ENCODE measurements at places on chromosomes 3 and 15.

- no peak for DNase-seq
Measured at GRCh38 chr3:160856450-160856849, 100.4 kb downstream of the PPM1L start.

DNA sequence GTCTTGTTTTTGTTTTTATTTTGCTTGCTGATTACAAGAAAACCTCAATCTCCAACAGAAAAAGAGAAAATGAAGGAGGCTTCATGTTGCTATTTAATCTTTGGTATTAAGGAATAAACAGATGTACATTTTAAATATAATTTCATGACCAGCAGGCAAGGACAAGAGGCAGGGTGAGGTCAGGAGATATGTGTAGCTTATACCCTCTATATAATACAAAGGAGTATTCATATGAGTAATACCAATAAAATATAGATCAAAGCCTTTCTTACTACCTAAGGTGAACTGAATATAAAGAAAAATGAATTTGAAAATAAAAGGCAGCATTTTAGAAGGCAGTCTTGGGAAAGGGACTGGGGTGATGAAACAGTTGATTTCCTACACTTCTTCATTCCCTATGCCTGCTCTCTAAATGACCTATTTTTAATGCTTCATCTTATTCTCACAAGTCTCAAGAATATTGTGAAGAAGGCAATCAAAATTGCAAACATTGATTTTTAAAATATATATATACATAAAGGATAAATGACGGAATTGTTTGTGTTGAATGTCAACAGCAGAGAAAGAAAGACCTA lies 8.6 kb upstream of the CBLB start:
- DNase-seq: no peak

- no peak for DNase-seq
Measured at GRCh38 chr15:45863881-45864580, 229.2 kb downstream of the SQOR start.

GRCh38 chr3:65830948-65831732 lies 207.6 kb downstream of the MAGI1 start:
- no peak for DNase-seq

DNA sequence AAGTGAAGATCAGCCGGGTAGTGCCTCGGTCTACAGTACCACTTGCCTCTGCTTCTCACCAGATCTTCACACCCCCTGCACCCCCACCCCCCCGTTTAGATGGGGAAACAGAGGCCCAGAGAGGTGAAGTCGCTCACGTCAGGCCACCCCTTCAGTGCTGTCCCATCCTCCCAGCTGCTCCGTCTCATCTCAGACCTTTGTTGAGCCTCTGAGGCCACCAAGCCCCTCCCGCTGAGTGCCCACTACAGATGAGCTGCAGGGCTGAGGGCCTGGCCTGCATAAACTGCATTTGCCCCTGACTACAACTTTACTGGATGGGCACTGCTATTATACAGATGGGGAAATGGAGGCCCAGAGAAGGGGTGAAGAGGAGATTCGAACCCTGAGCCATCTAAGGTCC lies 35.8 kb downstream of the ADAMTS7 start:
- DNase-seq: no peak

GRCh38 chr15:27730868-27731267 lies 368.2 kb downstream of the OCA2 start:
- no peak for DNase-seq

DNA sequence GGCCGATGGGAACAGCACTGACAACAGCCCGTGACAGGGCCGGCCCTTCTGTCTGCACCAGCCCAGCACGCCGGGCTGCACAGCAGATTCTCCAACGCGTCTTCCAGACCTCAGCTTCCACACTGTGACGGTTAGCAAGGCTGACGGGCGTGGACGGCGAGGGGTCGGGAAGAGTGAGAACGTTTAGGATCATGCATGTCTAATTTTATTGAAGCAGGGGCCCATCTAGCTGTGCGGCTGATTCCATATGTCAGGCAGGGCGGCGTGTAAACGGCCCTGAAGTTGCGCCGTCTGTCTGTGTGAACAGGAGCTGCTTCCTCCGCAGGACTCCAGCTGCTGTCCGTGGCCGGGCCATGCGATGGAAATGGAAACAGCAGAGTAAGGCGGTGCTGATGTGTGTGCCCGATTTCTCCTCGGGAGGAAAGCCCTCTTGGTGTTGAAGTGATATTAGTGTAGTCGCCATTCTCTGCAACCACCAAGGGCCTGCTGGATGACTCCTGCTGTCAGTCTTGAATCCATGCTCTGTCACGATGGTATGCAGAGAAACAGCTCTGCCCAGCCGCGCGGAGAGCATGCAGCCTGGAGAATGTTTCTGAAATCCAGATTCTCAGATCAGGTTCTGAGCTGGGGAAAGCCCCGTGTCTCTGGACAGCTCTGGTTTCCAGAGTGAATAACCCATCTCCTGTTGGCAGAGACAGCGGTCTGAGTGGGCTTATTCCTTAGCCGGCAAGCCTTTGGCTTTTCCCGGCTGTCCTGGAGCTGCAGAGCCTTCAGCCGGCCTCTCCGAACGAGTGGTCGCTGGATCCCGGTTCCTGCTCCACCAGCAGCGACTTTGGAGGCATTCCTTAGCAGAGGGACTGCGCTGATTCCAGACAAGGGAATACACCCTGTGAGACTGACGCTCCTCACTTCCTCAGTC lies 158.1 kb upstream of the UBE3A start:
- DNase-seq: no peak

Measured in NCI-H345 (cell line).